Suppressor macrophage treated with lipopolysaccharide for 1 hour (primary cell): ENCODE measurements at places on chromosomes 2 and 18.
A peak's percentile ranks its signal among the peaks of the same experiment; 100 is the strongest.

DNA sequence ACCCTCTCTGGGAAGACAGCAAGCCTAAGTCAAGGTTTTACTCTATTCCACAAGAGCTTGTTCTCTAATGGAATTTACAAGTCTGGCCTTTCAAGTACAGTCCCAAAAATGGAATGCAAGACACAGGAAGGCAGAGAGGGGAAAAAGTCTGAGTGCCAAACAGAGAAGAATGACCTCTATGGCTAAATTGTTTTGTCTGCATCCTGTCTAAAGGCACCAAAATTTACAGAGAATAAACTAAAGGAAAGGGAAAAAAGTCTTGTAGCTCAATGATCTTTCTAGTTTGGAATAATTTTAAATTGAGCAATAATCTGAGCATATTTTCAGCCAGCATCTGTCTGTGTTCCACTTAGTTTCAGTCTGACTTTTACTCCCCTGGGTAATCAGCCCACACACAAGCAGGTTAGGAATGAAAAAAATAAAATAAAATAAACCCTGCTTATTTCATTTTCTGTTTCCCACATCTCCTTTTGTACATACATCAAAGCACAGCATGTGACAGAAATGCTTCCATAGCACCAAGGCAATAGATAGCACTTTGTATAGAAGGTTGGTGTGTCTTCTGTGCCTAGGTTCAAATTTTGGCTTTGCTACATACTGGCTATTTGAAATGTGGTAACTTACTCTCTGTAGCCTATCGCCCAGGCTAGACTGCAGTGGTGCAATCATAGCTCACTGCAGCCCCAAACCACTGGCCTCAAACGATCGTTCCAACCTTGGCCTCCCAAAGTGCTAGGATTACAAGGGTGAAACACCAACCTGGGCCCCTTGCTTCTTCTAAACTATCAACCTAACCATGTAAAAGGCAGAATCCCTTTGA, 105.1 kb downstream of the SLC8A1 start:
- DNase-seq = no peak

GRCh38 chr2:23504591-23504990, 119.6 kb downstream of the KLHL29 start:
- DNase-seq = no peak

DNA sequence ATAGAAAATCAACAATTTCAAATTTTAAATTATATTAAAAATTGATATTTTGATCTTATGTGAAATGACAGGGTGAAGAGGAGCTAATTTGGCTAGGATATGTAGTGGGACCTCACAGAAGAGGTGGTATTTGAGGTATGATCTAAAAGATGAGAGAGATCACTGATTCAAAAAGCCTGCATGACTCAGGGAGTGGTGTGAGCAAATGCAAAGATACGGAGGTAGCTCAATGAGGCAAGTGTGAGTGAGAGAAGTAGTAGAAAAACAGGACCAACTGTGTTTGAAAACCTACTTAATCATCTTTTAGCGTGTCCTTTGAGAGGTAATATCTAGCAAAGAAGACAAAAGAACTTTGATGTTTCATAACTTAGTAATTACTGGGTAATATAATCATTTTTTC, 557.5 kb downstream of the DSC3 start:
- no peak for DNase-seq

DNA sequence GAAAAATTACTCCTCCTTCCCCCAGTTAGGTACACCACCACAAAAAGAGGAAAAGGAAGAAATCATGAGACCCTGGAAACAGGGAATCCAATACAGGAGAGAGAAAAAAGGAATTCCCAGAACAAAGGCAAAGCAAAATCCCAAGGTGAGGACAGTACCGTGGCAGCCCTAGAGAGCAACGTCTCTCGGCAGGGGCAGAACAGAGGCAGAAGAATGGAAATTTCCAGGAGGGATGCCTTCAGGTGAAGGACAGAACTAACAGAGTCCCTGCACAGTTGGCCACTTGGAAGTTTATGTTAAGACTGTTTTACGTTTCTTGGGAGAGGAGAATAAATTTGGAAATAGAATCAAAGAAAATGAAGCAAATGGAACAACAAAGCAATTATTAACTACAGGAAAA, 27.7 kb downstream of the GRB14 start:
- DNase-seq = no peak

GRCh38 chr2:126963390-126963789, 64.7 kb downstream of the TEX51 start:
- DNase-seq = no peak

DNA sequence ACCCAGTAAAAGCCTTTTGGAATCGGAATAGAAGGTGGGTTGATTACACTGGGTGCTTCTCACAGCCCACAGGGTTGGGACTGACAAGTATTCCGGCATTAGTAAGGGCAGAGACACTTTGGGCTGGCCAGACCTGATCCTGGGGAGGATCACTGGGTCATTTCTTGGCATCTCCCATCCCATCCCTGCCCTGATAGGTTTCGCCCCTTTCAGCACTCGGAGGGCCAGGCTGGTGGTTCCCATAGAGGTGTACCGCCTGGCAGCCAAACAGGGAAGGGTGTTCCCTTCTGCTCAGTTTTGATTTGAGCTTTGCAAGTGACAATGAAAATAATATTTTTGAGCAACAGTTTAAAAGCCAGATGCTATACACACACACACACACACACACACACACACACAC, 37.3 kb downstream of the CYP1B1 start:
- DNase-seq = no peak

GRCh38 chr18:63848159-63848558, 39.3 kb upstream of the SERPINB2 start:
- DNase-seq = peak; percentile 73

DNA sequence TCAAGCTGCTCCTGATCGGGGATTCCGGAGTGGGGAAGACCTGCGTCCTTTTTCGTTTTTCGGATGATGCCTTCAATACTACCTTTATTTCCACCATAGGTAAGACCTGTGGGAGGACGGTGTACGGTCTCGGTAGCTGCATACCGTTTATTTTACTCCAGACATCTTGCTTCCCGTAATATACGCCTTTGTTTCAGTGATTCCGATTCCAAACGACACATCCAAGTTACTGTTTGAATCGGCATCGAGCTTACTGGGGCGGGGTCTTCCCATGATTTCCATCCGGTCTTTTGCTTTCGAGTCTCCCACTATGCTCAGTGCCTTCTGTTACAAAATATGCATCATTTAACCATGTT, 731 bp downstream of the RAB10 start:
- peak; percentile 74 for DNase-seq

- DNase-seq = no peak
Measured at GRCh38 chr2:101435001-101435862, 39.7 kb downstream of the RFX8 start.

DNA sequence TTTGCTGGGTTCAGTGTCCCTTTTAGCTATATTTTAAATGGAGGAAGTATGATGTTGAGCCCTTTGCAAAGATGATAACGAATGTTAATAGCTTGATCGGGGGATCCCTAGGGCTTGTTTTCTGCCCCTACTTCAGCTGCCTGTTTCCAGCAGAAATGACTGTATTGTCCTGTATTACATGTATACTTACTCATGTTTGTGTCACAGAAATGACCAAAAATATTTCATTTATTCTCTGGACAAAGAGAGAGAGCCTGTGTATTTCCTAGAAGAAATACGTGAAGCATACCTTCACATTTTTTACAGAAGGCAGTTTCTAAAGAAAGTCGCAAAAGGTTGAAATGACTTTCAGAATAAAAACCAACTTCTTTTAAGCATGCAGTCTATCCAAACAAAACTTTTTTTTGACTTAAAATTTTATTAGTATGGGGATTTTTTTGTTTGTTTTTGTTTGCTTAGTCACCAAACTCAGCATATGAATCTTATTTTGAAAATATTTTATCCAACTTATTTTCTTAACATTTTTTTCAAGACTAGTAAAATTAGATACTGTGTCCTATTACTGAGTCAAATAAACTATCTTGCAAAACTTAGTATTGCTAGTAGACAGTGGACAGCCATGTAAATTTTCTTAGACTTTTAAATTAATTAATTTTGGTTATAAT, 68.9 kb downstream of the PTRHD1 start:
- DNase-seq = no peak

GRCh38 chr2:217468042-217468830, 534.6 kb downstream of the TNS1 start:
- DNase-seq = no peak

DNA sequence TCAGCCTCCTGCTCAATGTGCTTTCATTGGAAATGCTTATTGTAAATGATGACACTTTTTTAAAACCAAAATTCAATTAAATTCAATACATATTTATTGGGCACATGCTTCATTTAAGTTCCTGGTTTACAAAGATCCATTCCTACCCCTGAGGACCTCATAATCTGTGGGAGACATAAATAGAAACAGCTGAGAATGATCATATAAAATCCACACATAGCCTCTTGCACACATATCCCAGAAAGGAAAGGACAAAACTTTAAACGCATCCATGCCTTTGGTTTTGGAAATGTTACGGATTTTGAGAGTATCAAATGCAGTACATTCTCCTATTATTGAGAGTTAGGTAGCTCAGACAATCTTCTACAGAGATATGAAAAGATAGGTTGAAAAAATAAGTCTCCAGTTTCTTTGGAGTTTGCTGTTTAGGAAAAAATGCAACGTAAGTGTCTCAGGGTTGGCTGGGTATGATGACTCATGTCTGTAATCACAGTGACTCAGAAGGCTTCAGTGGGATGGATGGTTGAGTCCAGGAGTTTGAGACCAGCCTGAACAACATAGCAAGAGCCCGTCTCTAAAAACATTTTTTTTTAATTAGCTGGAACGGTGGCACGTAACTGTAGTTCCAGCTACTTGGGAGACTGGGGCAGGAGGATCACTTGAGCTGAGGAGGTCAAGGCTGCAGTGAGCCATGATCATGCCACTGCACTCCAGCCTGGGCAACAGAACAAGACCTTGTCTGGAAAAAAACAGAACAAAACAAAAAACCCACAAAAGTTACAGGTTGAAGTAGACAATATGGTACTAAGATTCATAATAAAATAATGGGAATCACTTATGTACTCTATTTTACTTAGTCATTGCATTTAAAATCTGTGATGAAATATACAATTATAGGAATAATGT, 3.9 kb upstream of the PRELID3A start:
- DNase-seq = peak; percentile 78

GRCh38 chr18:505483-506122, 5.1 kb upstream of the COLEC12 start:
- DNase-seq = no peak

DNA sequence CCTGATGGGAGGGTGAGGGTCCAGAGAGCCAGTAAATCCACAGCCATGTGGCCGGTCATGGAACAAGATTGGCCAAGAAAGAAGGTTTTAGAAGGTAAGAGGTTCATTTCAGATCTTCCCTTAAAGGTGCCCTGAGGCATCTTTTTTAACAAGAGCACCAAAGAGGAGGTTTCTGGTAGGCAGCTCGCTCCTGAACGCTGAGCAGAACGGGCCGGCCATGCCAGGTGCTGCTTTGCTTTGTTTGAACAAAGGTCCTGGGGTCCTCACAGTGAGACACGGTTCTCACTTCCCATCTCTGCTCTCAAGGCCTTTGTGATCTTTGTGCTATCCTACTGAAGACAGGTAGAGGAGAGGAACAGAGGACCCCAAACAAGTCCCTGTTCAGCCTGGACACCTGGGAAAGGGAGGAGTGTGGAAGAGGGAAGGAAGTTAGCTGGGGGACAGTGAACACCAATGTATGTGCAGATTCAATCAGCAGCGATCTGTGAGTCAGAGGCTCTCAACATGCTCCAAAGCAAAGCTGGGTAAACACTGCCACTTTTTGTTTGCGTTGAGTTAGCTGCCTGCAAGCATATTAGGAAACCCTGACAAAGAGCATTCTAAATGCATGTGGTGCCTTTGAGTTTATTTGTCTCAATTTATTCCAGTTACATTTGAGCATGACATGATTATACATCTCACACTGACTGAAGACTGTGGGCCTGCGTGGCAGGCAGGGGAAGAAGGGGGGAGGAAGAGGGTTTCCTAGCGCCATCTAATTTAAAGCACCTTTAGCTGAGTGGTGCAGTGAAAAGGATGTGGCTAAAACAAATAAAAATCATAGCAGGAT, 102.4 kb downstream of the ASB1 start:
- DNase-seq = no peak

GRCh38 chr2:206798000-206798399, 32.6 kb downstream of the FASTKD2 start:
- DNase-seq = peak; percentile 77

GRCh38 chr2:20231598-20232026, 6.7 kb upstream of the SDC1 start:
- DNase-seq = no peak

GRCh38 chr2:233100192-233100998, 40.3 kb downstream of the INPP5D start:
- peak; percentile 37 for DNase-seq

DNA sequence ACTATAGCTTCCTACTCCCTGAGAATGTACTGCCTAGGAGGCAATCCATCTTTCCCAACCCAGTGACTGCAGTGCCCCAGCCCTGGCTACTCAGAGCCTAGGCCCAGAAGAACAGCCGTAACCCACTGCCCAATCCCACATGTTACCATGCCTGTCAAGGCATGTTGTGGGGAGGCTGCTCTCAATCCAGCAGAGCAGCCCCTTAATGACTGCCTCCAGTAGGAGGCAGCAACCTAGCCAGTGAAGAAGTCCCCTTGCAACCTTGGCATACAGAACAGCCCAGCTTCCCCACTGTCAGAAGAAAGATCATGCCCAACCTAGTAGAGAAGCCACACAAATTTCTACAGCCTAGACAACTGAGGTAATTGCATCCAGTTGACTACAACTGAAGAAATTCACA, 44.2 kb upstream of the CDH7 start:
- no peak for DNase-seq

- DNase-seq = no peak
Measured at GRCh38 chr2:28896906-28897305, 2.4 kb downstream of the WDR43 start.

DNA sequence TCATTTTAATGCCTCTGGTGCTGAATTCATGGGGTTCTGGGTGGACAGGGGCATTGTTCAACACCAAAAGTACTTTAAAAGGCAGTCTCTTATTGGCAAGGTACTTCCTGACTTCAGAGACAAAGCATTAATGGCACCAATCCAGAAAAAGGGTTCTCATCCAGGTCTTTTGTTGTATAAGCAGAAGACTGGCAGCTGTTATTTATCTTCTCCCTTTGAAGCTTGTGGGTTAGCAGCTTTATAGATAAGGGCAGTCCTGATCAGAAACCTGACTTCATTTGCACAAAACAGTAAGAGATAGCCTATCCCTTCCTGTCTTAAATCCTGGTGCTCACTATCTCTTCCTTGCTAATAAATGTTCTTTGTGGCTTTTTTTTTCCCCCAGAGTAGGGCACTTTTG, 68.8 kb downstream of the VPS54 start:
- no peak for DNase-seq

DNA sequence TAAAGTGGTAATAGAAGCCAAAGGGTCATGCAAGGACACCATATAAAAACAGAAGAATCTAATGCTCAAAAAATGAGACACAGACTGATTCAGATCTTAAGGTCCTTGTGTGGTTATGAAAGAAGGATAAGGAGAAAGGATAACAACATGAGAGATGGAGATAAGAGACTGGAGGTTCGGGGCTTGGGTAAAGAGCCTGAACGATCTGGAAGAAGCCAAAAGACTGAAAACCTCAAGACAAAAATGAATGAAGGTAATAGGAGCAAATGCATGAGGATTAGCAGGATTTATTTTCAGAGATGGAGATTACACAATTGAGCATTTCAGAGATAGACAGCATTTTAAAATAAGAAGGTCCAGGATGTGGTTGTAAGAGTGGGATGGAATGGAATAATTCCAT, 26.1 kb downstream of the STK17B start:
- no peak for DNase-seq
